ENCODE measurements at places on chromosomes 12 and 14.
A peak's percentile ranks its signal among the peaks of the same experiment; 100 is the strongest.

DNA sequence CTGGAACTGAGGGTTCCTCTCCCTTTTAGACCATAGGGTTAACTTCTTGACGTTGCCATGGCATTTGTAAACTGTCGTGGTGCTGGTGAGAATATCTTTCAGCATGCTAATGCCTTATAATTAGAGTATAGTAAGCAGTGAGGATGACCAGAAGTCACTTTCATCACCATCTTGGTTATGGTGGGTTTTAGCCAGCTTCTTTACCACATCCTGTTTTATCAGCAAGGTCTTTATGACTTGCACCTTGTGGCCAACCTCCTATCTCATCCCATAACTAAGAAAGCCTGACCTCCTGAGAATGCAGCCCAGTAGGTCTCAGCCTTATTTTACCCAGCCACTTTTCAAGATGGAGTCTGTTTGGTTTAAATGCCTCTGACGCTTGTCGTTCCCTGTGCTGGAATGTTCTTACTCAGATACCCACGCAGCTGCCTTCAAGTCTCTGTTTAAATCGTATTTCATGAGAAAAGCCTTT, 44.2 kb downstream of the BBS10 start:
- DNase-seq, result no peak

- peak; percentile 96 for DNase-seq
Observed at GRCh38 chr12:75954041-75954440, 77.5 kb downstream of the PHLDA1 start.

DNA sequence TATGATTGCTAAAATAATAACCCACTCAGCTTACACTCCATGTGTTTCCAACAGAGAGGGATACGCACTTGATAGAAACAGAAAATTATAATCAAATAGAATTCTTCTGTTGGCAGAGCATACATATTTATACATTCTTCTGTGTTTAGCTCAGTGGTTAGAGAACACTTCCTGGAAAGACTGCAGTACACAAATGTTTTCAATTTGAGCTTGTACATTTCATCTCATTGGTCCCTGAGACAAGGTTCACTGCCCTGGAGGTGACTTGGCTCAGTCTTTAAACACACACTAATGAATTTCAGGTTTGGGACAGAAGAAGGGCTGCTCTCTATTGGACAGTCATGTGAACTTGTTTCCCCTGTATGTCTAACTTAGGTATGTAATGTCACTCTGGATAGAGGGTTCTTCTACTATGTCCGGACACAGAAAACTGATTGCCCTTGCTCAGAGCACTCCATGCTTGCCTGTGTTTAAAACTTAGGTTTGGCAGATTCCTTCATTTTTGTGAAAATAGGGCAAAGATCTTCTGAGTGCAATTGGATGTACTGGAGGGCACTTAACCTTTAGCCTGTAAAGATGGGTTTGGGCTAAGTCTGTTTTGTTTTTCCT, 22.9 kb downstream of the PROX2 start:
- DNase-seq, result peak; percentile 84

- no peak for DNase-seq
Observed at GRCh38 chr12:27469176-27469736, 22.7 kb downstream of the SMCO2 start.

GRCh38 chr12:83150465-83151189, 463.9 kb downstream of the TMTC2 start:
- no peak for DNase-seq

- no peak for DNase-seq
Observed at GRCh38 chr14:81303258-81303935, 82.6 kb upstream of the GTF2A1 start.

GRCh38 chr14:22185789-22186188, 403.2 kb downstream of the DAD1 start:
- no peak for DNase-seq

DNA sequence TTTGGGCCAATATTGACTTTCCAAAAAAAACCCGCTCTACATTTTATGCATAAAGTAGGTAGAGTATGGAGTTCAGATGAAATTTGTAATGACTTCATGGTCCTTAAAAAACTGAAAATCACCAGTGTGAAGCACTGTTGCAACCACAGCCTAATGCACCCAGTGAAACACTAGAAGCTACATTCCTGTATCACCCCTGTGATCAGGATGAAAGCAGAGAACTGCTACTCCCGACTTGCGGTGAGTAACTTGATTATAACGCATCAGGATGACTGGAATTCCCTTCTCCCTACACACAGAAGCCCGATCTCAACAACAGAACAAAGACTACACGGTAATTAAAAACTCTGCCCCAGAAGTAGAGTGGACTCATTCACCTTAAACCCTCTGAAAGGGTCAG, 33.8 kb downstream of the SPTB start:
- DNase-seq, result peak; percentile 79

GRCh38 chr14:61562321-61563161, 132.8 kb upstream of the HIF1A start:
- DNase-seq, result peak; percentile 100

- DNase-seq, result peak; percentile 96
Observed at GRCh38 chr14:71242237-71242748, 335.0 kb downstream of the PCNX1 start.

GRCh38 chr14:78141590-78141989, 28.6 kb upstream of the NRXN3 start:
- no peak for DNase-seq

- no peak for DNase-seq
Observed at GRCh38 chr12:19506497-19506896, 67.2 kb downstream of the AEBP2 start.

GRCh38 chr14:72023128-72024042, 91.2 kb downstream of the RGS6 start:
- DNase-seq, result no peak

DNA sequence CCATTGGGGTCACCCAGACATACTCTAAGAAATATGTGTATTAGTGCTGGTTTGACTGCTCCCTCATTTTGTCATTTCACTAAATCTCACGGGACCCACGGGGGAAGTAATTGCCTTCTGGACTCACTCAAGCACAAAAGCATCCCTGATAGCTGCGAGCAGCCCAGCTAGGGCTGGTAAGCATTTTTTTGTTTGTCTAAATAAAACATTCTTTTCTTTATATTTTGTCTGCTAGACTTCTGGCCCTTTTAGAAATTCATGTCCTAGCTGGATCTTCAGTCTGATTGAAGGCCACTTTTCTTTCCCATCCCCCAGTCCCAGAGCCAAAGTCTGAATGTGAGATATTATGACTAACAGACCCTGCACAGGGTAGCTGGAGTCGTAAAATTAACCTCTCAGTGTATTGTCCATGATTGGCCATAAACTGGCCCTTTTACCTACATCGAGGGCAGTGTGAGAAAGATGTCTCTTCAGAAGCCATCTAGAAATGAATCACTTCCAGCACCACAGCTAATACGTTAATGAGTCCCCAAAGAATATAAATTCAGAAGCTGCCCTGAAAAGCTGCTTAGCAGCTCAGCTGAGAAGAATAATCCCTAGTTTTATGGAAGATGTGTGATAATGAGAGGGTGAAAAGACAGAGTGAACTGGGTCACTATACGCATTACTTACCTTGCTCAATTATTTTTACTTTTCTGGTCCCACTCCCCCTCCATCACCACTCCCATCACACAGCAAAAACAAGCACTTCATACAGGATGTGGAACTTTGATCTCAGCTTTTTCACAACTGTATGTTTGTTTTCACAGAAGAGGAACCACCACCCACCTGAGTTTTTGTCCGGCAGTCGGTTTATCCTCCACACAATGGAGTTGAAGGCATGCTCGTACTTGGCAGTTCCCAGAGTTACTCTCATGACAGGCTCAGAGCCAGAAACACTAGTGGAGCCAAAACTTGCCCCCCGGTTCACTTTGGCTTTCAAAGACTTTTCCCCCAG, 55.6 kb upstream of the GTF2A1 start:
- no peak for DNase-seq

DNA sequence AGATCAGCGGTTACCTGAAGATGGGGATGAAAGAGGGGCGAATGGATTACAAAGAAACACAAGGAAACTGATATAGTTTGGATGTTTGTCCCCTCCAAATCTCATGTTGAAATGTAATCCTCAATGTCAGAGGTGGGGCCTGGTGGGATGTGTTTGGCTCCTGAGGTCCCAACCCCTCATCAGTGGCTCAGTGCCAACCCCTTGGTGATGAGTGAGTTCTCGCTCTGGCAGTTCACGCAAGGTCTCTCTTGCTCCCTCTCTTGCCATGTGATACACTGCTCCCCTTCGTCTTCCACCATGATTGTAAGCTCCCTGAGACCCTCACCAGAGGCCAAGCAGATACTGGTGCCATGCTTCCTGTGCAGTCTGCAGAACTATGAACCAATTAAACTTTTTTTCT, 28.0 kb downstream of the ITGA7 start:
- DNase-seq, result no peak

- DNase-seq, result no peak
Observed at GRCh38 chr14:97578982-97579548, 781.9 kb downstream of the VRK1 start.

DNA sequence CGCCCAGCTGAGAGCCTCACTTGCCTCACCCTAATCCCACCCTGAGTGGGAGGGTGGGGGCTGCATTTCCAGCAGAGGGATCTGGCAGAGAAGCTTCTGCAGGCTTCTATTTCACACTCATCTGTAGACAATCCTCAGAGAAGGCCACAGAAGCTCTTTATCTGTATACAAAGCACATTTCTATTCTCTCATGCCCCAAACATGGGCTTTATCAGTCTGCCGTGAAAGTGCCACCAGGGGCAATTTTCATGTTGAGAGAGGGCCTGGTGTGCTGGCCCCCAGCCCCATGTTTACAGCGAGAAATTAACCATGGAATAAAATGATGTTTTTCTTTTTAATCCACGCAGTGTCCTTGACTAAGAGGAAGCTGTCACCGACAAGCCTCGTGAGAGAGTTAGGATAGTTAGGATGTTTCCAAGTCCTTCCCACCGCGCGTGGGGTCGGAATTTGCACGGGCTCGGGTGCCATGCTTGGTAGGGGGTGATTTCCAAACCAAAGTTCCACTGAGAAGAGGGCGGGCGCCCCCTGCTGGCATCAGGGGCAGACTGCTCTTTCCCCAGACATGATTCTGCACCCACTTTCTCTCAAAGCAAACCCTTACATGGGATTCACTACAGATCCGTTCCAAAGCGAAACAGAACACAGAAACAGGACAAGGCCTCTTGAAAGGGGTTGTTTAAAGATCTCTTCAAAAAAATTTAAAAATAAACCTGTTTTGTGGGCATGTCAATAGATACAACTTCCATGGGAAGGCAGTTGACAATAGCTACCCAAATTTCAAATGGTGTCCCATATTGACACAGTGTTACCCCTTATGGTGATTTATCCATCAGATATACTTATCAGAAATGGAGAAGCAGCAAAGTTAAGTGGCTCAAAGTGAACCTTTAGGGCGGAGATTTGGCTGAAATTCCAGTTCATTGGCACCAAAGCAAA, 19.4 kb downstream of the BDKRB1 start:
- DNase-seq, result peak; percentile 82

DNA sequence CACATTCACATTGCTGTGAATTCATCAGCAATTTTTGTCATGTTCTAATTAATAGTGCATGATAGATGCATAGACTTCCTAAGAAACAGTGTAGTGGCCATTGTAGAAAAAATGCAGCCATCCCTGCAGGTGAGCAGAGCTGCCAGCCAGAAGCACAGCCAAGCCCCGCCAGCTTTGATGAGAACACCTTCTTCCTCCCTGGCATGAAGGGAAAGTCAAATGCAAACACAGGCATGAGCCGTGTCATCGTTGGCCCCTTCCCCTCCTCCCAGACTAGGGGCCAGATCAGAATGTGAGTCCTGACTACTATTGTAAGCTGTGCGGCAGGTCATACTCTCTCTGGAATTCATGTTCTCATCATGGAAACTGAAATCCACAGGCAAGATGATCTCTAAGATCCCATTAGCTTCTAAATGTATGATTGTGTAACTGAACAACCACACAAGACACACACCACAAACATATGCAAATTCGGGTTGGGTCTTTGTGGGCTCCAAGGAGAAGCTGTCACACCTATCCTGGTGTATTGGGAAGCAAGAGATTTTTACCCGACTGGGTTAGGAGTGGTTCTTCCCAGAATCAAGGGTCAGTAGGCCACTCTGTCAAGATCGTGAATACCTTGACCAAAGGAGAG, 2.8 kb upstream of the AQP2 start:
- no peak for DNase-seq

GRCh38 chr12:81079280-81080076, 1.6 kb downstream of the ACSS3 start:
- no peak for DNase-seq

DNA sequence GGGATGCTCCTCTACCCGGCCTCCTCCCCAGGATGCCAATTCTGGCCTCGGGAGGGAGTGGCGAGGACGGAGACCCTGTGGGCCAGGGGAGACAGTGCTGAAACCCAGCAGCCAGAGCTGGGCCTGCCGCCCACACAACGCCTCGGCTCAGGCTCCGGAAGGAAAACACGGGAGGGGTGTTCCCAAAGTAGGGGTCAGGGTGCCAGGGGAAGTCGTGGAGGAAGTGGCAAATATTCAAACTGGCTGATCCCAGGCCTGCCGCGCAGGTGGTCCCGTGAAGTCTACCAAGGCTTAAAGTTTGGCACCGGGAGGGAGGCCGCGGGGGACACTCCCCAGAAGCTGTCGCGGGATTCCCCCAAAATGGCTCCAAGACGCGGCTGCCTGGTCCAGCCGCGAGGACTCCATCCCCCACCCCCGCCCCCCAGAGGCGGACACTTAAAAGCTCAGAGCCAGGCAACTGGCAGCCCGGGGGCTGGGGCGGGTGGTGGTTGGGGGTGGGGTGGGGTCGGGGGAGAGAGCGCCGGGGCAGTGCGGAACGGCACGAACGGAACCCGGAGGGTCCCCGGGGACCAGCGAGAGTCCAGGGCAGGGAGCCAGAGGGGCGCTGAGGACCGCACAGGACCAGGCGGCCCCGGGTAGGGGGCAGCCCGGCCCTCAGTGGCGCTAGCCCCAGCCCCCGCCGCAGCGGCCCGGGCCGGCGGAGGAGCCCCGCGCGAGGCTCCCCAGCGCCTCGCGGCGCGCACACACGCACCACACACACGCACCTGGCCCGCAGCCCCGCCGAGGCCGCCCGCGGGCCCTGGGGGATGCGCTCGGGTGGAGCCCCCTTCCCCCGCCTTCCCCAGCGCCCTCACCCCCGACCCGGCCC, 20.0 kb downstream of the BEGAIN start:
- DNase-seq, result no peak

GRCh38 chr12:132516095-132517012, 26.4 kb downstream of the FBRSL1 start:
- no peak for DNase-seq
